Cortex of kidney (tissue), 1 donor: ENCODE measurements at places on chromosomes 5 and 9.

DNA sequence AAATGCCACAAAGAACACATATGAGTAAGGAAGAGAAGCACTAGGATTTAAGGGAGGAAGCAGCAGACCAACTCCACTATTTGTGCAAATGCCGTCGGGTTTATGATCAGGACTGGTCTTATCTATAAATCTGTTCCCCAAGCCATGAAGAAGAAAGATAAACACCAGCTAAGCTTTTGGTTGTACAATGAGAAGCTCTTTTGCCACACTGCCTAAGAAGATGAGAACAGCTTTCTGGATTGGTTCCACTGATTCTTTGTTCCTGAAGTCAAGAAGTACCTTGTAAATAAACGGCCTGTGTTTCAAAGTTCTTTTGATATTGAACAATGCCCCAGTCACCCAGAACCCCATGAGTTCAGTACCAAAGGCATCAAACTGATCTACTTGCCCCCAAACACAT is 93.9 kb downstream of the RFX3 start:
- no peak for DNase-seq

GRCh38 chr5:156473269-156473908 is 146.4 kb downstream of the SGCD start:
- no peak for DNase-seq

GRCh38 chr9:107258919-107259318 is 24.2 kb upstream of the RAD23B start:
- DNase-seq = no peak

- no peak for DNase-seq
Observed at GRCh38 chr9:116276651-116277121, 123.1 kb downstream of the PAPPA start.

DNA sequence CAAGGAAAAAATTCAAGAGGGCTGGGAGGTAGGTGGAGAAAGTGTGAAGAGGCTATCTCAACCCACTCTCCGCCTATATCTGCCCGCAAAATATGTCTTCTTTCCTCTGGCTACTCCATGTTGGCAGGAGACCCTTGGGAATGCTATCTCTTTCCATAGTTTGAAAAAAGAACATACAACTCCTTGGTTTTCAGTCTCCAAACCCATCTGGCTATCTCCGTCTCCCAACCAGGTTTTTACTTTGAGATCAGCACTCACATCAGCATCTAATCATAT is 109.9 kb upstream of the IFNE start:
- no peak for DNase-seq

DNA sequence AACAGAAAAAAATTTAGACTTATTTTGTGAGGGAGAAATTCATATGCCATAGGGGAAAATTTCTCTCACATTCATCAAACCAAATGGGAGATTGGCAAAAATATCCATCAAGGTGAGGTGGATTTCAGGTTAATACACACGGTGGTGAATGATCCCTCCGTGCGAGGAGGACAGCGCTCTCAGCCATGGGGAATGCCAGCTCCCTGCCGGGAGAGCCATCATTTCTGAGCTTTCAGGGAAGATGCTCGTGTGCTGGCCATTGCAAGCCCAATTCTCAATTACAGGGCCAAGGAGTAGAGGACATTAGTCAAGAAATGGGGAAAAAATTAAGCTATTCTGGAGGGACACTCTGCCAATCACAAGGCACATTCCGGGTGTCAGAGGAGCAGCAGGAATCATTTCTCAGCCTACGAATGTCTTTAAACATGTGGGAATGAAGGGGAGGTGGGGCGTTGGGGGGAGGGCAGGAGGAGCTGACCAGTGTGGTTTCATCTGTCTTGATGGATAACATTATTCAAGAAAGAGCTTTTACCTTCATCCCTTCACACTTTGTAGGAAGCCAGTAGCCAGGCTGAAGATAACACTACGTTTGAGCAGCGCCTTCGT is 165.5 kb downstream of the DAB2IP start:
- DNase-seq = no peak

DNA sequence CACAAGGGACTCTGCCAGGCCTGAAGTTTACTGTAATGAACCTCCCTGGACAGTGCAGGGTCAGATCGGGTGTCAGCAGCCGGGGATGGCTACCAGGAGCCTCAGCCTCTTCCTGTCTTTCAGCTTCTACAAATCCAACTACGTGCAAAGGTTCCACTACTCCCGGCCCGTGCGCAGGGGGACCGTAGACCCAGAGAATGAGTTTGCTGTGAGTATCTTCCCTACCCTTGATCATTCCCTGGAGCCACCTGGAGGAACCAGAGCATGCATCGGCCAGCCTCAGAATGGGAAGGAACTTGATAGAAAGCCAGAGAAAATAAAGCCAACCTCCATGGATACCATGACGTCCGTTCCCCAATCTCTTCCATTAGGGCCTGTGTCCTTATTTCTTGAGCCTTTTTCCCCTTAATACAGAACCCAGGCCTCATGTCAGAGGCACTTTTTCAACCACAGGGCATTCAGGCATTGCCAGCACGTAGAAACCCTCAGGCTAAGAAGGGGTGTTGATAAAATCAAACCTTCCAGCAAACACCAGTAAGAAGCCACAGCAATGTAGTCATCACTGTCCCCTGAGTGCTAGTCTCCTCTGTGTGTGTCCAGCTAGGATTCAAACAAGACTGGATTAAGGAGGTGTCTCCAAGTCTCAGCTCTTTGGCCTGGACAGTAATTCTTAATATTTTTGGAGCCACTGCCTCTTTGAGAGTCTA is 49.0 kb upstream of the FOXI1 start:
- DNase-seq = no peak

DNA sequence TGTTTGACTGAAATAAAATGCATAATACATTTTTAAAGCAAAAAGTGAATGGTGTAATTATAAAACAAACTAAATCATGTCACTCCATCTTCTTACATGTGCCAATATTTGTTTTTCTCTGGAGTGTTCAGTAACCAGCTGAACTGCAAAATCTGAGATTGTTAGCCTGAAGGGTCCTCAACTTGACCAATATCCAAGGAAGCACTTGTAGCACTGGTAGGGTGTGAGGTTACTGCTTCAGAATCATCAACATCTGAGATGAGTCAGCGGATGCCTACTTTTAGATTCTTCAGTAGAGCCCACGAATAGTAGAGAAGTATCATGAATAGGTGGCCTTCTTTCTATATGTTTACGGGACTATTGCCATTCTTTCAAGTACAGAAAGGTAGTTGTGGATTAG is 226.7 kb downstream of the TLE4 start:
- no peak for DNase-seq

GRCh38 chr9:104608336-104608735 is 2.9 kb upstream of the OR13C2 start:
- DNase-seq = no peak

DNA sequence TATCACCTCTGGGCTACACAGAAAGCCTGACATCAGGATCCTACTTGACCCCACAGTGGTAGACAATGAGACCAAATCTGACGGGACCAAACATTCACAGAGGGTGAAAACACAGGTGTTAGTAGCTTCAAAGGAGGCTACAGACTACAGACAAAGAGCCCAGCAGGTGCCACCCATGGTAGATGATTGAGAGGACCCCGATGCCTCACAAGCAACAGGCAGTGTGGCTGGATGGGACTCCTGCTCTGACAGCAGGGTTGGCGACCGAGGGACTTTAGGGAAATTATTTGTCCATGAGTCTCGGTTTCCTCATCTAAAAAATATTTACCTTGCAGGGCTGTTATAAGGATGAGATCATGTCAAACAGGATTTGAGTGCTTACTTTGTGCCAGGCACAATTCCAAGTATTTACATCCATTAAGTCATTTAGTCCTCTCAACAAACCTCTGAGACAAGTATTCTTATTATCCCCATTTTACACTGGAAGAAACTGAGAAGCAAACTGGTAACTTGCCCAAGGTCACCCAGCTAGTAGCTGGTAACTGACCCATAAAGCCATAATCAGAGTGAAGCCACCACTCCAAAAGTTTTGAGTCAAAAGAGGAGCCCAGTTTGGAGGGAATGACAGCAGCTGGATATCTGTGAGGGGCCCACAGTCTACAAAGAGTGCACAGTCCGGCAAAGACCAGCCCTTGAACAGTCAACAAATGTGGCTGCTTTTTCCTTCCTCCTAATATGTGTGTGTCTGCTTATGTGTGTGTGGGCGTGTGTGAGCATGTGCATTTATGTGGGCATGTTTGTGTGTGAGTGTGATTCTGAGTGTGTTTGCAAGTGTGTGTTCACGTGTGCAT is 502.0 kb downstream of the BNC2 start:
- DNase-seq = no peak

- no peak for DNase-seq
Observed at GRCh38 chr9:93244101-93244500, 60.2 kb downstream of the WNK2 start.

GRCh38 chr5:53403758-53404157 is 76.7 kb upstream of the FST start:
- DNase-seq = no peak

GRCh38 chr9:25094518-25094917 is 548.8 kb upstream of the IZUMO3 start:
- DNase-seq = no peak

- DNase-seq = no peak
Observed at GRCh38 chr9:136187683-136188586, 17.0 kb downstream of the LHX3 start.

GRCh38 chr5:180831139-180832093 is 28.8 kb upstream of the MGAT1 start:
- peak; percentile 42 for DNase-seq

DNA sequence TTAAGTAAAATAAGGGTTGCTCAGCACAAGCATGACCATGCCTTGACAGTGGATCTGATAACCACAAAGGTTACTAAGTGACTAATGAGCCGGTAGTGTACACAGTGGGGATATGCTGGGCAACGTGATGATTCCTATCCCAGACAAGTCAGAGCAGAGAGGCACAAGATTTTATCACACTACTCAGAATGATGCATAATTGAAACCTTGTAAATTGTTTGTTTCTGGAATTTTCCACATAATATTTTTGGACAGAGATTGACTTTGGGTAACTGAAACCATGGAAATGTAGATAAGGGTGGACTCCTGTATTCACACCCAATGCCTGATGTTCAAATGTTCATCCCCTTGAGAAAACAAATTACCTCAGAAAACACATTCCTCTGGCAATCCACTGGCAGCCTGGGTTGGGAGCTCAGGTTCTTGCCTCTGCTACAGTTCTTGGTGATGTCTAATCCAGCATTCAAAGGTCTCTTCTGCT is 16.2 kb upstream of the ERAP1 start:
- no peak for DNase-seq

- no peak for DNase-seq
Observed at GRCh38 chr5:9015937-9016270, 530.0 kb downstream of the SEMA5A start.

DNA sequence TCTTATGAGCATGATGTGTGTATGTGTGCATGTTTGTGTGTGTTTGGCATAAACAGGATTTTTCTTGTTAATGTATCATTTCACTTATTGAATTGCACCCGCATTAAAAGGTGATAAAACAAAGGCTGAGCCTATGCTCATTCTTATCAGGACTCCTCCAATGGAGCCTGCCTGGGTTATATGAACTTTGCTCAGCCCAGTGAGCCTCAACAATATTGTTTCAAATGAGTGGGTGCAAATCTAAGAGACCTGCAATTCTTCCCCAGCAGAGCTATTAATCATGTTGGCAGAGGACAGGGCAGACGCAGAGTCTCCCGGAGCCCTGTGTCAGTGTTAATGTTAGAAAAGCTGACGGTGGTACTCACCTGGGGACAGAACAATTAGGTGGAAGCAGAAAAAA is 71.6 kb downstream of the SH3RF2 start:
- no peak for DNase-seq

DNA sequence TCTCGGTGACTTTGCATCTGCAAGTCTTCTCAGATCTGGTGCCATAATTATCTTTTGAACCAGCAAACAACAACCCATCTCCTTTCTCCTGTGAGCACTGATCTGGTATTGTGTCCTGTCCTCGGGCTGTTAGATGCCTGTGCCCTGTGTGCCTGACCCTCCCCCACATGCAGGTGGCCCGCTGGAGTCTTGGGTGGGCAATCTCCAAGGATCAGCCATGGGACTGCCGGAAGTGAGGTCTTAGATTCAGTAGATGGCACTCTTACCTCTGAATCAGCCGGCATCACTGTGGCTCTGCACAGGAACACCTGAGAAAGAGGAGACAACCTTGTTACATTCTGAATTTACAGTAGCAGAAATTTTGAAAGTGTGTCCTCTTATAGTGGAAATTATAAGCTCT is 172.4 kb downstream of the IRX2 start:
- DNase-seq = no peak

- DNase-seq = no peak
Observed at GRCh38 chr9:128552744-128553440, 505 bp downstream of the SPTAN1 start.

DNA sequence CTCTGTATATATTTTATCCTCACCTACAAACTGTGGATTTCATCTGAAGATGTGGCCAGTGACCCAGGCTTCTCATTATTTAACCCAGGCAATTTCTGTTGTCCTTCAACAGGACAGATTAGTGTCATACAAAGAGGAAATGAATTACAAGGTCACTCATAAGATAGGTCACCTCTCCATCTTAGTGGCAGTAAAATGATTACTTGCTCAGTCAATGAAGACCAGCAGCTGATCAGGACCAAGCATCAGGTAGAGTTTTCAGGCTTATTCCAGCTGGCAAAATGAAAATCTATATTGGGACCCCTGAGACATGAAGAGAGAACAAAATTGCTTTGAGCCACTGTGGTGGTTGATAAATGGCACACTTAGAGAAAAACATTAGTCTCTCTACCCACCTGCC is 135.2 kb upstream of the PRDM9 start:
- no peak for DNase-seq

GRCh38 chr5:172837640-172838039 is 3.6 kb downstream of the ERGIC1 start:
- DNase-seq = no peak

DNA sequence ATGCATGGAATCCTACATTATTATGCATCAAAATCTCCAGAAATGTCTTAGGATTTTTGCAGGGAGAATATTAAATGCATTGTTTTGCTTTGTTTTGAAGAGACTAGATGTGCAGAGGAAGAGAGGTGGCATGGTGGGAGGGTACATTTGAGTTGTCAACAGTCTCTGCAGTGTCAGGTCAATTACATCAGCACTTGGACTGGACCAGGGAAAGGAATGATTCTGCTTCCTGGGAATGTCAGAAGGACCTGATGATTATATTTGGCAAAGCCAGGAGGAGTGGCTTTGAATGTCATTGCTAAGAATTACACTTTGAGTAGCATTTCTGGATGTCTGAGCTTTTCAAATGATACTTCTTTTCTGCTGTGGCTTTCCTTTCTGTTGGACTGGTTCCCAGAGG is 17.5 kb upstream of the TMEFF1 start:
- no peak for DNase-seq

DNA sequence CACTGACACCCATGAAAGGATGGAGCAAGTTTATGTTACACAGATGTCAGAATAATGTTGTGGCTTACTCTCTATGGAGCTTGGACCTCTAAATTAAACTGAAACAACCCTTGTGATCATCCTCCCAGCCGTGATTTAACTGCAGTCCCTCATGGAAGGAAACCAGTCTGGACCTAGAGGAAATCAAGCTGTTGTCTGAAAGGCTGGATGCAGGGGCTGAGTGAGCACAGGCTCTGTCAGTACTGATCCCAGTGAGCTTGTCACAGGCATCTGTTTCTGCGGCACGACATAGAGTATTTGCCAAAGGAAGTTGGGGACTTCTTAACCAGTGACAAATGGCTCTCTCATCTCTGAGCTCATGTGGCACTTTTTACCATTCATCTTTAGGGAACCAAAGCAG is 282.9 kb upstream of the MAP3K1 start:
- DNase-seq = no peak

- DNase-seq = no peak
Observed at GRCh38 chr5:113043491-113043931, 66.9 kb downstream of the DCP2 start.

GRCh38 chr9:126561582-126561981 is 52.1 kb upstream of the LMX1B start:
- no peak for DNase-seq

GRCh38 chr5:67381236-67381880 is 184.8 kb upstream of the CD180 start:
- DNase-seq = no peak
